Metanephros (tissue), 2 donors: ENCODE measurements at places on chromosomes 13 and 19. TPM values are rescaled to one million over a fixed set of nuclear protein-coding genes. Genes with fewer than 3 reads are reported as not detected.

The CATSPERD gene
- not detected for total RNA-seq

The CDX2 gene
- not detected for total RNA-seq

The NLRP5 gene
- total RNA-seq: not detected

The PTPRH gene
- 0.76 TPM for total RNA-seq

The CEACAM20 gene
- total RNA-seq: not detected
